ENCODE measurements at places on chromosomes 3 and 15.

- peak; percentile 58 for DNase-seq
Measured at GRCh38 chr15:90101130-90101968, 919 bp downstream of the IDH2 start.

GRCh38 chr3:174858353-174858752, 781 bp upstream of the NAALADL2 start:
- DNase-seq = no peak

DNA sequence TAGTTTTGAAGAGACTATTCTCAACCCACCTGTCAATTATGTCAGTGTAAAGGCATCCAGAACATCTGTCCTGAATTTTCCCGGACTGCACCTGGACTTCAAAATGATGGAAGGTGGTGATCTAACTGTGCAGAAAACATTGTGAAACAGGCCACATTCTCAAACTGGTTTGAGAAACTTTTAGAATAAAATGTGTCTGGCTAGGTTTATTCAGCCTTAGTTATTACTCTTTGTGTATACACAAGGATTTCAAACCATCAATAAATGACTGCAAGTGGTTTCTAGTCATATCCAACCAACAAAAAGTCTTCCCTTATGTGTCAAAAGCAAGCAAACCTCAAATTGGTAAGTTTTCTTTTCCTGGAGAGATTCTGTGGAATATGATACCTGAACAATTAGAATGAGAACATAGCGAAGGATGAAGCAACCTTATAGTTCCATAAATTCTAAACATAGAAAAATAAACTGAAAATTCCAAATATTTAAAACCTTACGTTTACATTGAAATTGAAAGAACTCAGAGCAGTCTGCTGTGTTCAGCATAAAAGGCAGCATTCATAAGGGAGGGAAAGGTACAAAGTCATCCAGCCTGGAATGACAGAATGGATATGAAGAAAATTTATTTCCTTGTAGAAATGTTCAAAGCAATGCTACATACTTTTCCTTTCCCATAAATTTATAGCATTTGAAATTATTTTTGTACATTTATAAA, 306.6 kb upstream of the TGFBR2 start:
- DNase-seq = no peak

DNA sequence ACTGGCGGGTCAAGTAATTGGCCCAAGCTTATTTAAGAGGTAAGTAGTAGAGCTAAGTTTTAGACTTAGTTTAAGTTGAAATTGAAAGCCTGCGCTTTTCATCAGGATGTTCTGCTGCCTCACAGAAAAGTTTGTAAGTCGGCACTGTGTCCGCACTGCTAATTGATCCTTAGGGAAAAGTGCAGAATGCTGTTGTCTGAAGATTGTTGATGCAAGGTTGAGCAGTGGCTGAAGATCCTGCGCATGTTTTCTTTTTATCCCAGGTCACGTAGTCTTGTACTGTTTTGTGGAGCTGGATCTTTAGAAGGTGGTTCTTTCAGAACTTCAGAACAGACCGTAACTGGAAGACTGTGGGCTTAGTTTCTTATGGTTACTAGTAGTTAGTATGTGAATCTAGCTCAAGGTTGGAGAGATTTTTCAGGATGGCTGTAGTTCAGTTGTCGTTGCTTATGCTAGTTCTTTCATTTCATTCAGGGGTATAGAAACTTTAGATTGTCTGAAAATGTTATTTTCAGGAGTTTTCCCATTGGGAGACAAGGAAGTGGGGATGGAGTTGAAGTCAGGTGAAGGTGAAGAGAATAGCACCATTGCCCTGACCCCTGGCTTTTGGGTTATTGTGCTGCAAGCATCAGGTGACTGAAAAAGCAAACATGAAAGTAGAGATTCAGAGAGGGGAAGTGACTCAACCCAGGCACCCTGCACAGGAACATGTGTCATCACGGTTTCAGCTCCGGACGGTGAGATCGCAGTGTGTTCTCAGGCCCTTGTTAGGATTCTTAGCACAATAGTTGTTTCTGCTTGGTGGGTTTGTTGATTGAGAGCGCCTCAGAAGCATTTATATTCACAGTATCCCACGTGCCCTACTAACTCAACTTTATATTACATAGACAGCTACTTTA, 32.8 kb downstream of the AKAP13 start:
- peak; percentile 80 for DNase-seq

DNA sequence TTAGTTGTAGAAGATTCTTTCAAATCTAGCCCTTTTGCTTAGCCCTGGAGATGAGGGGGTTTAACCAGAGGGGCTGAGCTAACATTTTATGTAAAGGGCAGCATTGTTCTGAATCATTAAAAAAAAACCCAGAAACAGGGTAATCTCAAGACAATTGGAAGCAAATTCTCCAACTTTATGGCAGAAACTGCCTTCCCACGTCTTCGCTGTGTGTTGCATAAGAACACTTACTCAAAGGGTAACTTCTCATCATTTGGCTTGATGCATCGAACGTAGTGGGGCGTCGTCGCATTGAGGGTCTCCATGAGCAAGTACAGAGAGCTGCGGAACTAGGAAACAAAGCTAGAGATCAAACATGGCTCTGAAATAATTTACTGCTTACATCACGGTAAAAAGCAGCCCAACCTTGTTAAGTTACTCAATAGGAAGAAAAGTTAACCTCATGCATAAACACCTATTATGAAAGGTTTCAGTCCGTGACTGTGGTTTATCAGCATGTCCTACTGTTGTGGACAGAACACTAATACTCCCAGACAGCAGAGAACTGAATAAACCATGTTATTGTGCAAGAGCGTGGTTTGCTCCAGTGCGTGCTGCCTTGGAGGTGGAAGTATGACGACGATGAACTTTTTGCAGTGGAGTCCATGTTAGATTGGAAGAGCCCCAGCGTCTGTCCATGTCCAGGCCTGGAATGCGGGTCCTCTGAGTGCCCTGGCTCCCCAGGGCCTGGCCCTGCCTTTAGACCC, 48.7 kb downstream of the MYO5C start:
- no peak for DNase-seq

- no peak for DNase-seq
Measured at GRCh38 chr3:135576751-135577150, 388.8 kb upstream of the PPP2R3A start.

DNA sequence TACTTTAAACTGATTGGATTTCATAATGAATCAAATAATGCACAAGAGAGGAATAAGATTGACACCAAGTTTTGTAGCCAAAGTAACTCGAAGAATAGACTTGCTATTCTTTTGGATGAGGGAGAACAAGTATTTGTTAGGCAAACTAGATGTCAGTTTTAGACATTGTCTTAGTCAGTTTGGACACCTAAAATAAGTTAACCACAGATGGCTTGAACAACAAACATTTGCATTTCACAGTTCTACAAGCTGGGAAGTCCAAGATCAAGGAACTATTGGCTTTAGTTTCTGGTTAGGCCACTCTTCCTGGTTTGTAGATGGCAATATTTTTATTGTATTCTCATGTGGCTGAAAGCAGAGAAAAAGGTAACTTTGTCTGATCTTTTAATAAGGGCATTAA, 61.3 kb upstream of the OSTN start:
- no peak for DNase-seq

GRCh38 chr3:50236484-50237132, 604 bp downstream of the GNAI2 start:
- DNase-seq = no peak

- no peak for DNase-seq
Measured at GRCh38 chr3:186247821-186248814, 113.9 kb downstream of the DGKG start.

GRCh38 chr15:83475551-83475950, 28.4 kb downstream of the SH3GL3 start:
- DNase-seq = no peak

- DNase-seq = no peak
Measured at GRCh38 chr3:166446986-166447385, 609.8 kb upstream of the BCHE start.

DNA sequence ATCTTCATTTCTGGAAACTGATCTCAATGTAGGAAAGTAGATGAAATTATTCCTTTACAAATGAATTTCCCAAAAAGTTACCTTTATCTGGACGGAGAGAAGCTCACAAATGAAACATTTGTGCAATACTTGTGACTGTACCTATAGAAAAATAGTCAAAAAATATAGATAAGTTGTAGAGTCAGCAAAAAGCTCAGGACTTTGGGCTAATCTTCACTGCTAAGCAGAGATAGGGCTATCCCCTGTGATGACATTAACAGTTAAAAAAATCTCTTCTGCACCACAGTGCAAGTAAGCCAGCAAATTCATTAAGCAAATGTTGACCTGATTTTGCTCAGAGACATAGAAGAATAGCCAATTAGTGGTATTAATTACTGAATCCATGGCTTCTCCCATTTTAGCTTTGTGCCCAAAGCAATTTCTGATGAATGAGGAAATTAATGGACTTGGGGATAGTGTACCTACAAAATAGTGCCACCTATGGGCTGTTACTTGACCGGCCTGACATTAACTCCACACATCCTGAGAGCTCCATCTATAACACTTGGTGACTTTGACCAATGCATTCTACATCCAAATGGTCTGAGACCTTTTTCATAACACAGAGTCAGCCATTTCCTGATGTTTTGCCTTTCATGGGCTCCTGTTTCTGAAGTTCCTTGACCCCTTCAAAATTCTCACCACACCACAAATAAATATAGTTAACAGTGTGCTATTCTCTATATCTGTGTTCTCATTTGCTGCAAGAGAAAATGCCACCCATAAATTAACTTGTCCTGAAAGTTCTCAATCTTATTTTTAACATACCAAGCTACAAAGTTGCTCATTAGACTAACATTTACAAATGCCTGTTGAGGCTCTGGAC, 105.0 kb downstream of the SSR3 start:
- DNase-seq = no peak

- no peak for DNase-seq
Measured at GRCh38 chr3:61996366-61996765, 377.0 kb downstream of the FEZF2 start.

DNA sequence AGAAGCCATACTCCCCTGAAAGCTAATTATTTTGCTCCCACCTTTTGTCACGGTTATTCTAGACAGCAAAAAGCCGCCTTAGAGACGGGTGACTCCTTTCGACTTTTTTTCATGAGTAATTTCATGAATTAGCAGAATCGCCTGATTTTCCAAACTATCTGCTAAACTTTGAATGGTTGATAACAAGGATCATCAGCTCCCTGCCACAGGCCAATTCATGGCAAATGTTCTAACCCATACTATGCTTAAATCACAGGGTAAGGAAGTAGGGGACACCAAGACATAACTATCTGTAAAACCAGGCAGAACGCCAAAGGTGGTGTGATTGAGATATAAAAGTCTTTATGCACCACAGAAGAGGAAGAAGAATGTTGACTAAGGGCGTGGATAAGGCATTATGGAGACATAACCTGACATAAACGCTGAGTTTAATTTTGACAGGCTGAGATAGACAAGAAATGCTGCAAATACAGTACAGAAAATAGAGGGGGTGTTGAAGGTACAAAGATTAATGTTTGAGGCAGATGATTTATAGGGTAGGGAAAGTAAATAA, 891 bp upstream of the DMXL2 start:
- DNase-seq = no peak

DNA sequence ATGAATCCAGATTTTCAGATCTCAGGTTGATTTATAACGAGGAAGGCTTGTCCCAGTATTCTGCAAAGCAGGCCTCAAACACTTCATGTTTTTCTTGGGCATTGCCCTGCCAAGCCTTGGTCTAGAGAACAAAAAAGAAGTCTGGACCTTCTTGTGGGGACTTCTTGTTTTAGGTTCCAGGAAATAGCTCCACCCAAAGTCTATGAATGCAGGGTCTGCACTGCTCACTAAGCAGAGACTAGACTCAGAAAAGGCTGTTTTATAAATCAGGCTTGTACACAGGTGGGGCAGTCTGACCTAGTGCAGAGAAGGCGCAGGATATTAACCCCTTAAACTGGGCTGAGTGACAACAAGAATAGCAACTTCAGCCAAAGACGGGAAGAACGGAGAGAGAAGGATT, 44.3 kb downstream of the GLB1 start:
- no peak for DNase-seq

DNA sequence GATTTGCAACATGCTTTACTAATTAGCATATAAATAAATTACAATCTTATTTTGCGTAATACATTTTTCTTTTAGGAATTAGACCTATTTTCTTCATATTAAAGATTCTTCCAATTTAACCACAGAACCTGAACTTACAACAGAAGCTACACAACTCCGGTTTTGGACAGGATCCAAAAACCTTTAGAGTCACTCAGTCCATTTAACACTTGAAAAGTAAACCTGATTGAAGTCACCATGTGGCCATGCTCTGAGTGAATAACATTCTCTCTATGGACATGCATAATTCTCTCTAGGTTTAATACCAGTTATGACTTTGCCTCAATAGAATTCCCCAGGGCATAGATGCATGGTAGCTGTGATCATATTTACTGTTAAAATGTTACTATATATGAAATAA, 751.0 kb downstream of the VGLL3 start:
- no peak for DNase-seq

- DNase-seq = no peak
Measured at GRCh38 chr3:174859114-174859735, at the start of gene NAALADL2. Gene NAALADL2, plus strand, starts transcription at chr3:174859334.

Measured in activated CD4-positive, alpha-beta T cell treated with anti-CD3 and anti-CD28 coated beads, Interleukin-2, amount 10 ng/mL, durations not matched to agents 7 days and 5 days (primary cell).